PC-3 (cell line): ENCODE measurements at places on chromosomes 16 and 17. TPM values are rescaled to one million over a fixed set of nuclear protein-coding genes. Genes with fewer than 3 reads are reported as not detected.

HMOX2 gene
- 86.9 and 88.1 TPM in 2 replicates for total RNA-seq

HOXB6 gene
- total RNA-seq, result 9.5 and 11.3 TPM in 2 replicates

CD300LB gene
- total RNA-seq, result not detected in 2 replicates

EVPLL gene
- total RNA-seq, result 1.1 and 1.3 TPM in 2 replicates

GALNS gene
- 18.3 and 25.5 TPM in 2 replicates for total RNA-seq

TPSD1 gene
- total RNA-seq, result not detected in 2 replicates

UBFD1 gene
- 69.7 and 85.3 TPM in 2 replicates for total RNA-seq

CDIP1 gene
- total RNA-seq, result 7.1 and 8.7 TPM in 2 replicates

IRF8 gene
- total RNA-seq, result not detected in 2 replicates

PRR15L gene
- 3.8 and 6.0 TPM in 2 replicates for total RNA-seq

- peak; percentile 63 for DNase-seq
Measured at GRCh38 chr16:72561-73548, at the start of gene RHBDF1. RHBDF1 (minus strand) TSS chr16:72631; CDS start chr16:65015, 7,616 bp downstream.

DNA sequence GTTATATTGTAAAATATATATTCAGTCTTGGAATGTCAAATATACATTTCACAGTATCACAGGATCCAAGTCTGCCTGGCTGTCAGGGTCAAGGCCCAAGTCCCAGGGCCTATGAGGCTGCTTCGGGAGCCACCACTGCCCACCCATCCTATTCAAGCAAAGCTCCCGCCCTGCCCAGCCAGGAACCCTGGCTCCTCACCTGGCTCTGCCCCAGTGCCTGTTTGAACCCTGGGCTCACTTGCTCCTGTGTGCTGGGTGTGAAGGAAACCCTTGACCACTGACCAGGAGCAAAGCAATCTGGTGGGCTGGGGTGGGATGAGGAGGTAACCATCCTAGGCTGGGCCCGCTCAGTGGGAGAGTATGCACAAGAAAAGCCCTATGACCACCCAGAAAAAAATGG is 27.0 kb downstream of the ITGAE start:
- no peak for DNase-seq

DNA sequence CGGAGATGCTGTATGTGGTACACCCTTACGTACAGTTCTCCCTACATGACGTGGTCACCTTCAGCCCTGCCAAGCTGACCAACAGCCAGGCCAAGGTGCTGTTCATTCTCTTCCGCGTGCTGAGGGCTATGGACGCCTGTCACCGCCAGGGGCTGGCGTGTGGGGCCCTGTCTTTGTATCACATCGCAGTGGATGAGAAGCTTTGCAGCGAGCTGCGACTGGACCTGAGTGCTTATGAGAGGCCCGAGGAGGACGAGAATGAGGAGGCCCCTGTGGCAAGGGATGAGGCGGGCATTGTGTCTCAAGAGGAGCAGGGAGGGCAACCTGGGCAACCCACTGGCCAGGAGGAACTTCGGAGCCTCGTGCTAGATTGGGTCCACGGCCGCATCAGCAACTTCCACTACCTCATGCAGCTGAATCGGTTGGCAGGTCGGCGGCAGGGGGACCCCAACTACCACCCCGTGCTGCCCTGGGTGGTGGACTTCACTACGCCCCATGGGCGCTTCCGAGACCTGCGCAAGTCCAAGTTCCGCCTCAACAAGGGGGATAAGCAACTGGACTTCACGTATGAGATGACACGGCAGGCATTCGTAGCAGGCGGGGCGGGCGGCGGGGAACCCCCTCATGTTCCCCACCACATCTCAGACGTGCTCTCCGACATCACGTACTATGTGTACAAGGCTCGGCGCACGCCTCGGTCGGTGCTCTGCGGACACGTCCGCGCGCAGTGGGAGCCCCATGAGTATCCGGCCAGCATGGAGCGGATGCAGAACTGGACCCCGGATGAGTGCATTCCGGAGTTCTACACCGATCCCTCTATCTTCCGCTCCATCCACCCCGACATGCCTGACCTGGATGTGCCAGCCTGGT is 1.4 kb downstream of the WDR81 start:
- no peak for DNase-seq

DNA sequence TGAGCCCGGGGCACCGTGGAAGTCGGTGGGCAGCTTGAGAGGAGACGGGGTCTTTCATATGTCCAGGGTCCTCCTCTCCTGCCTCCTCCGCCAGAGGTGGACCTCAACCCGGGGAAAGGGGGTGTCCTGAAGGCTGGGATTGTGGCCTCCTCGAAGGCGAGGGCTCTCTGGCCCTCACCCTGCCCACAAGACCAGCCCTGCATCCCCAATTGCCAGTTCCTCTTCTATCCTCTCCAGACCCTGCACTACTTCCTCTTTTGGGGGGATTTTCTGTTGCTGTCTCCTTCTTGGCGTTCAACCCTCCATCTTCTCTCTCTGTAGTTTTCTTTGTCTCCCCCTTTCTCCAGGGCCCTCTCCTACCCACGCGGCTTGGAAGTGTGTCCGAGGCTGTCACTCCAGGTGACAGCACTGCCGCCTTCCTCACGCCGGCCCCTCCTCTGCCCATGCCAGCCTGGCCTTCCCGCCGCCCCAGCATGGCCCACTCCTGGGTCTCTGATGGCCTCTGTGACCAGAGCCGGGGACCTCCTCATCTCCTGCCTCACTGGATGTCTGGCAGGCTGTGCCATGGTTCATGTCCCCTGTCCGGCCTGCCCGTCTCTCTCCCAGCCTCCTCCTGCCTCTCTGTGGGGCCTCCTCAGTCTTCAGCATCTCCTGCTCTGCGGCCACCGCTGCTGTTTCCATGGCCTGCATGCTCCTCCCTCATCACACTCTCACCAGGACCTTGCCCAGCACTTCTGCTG is 2.4 kb upstream of the ITGAX start:
- no peak for DNase-seq

- DNase-seq, result no peak
Measured at GRCh38 chr17:15909481-15909991, 35.4 kb upstream of the ADORA2B start.

DNA sequence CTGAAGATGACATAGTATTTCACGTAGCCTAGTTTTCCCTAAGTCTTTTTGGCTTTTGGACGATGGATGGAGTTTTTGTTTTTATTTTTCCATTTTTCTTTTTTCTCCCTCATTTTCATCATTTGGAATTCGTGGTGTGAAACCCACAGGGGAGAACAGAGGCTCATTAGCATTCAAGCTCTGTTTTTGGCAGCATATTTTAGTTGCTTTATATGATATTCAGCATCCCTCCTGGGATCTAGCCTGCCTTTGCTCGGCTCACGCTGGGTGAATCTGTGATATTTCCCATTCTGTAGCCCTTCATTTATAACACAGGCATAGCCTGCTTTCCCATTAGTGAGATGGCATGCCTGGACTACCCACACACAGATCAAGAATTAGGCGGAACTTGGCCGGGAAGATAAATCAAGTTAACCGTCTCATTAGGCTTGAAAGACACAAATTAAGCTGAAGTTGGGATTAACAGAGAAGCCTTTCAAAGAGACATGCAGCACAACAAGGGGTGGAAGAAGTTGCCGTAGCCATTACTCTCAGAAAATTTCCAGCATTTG is 20.1 kb upstream of the CLEC19A start:
- DNase-seq, result no peak

GRCh38 chr17:27446569-27447301 is 9.5 kb upstream of the KSR1 start:
- DNase-seq, result peak; percentile 84

DNA sequence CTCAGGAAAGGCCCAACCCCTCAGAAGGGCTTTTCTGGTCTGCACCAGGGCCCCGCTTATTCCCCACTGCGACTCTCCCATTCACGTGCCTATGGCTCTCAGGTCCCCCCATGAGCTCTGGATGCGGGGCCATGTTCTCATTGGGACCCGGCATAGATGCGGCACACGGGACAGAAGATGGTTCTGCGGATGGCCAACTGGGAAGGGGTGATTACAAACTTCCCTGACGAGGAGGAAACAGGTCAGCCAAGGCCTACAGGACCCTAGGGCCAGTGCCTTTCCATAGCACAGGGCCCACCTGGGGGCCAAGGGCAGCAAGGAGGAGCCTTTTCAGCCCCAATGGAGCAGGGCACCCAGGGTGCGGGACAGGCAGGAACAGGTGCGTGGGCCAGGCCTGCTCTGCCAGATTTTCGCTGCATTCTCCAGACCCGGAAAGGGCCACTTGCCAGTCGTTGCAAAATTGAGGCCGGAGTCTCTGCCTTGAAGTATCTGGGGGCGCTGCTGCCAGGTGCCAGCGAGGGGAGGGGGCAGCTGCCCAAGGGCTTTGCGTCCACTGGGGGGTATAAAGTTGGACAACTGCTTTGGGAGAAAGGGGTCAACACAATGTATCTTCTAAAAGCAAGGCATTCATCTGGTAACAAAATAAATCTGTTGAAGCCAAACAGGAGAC is 20.5 kb downstream of the SLC7A5 start:
- no peak for DNase-seq

- DNase-seq, result no peak
Measured at GRCh38 chr16:78619811-78620210, 520.4 kb downstream of the WWOX start.

DNA sequence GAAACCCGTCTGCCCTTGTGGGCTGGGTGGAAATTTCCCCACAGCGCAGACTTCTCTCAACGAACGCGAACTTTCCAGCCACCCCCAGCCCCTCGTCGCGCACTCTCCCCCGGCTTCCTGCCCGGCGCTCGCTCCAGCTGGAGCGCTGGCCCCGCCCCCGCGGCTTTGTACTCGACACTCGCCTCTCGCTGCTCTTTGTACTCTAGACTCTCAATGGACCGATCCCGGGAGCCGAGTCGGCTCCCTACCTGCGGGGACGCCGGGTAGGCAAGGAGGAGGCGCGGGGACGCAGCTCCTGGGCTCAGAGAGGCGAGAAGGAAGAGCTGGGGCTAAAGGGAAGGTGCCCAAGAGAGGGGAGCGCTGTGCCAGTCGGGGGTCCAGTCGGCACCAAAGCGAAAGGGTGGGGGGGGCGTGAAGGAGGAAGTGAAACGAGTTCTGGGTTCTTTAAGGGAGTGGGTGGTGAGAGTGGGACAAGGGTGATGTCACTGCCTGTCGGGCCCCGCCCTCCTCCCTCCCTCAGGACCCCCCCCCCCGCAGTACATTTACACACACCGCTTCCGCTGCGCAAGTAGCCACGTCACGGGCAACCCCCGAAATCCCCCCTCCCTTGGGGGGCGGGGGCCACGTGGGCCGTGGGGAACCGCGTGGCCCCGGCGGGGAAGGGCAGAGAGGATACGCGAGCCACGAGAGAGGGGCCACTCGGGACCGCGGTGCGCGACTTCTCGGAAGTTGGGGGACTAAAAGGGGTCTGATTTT is 9.7 kb downstream of the KDM6B start:
- DNase-seq, result peak; percentile 72

- DNase-seq, result no peak
Measured at GRCh38 chr16:1615761-1616160, 3.6 kb downstream of the CRAMP1 start.

- DNase-seq, result no peak
Measured at GRCh38 chr17:9192010-9192409, 170.7 kb downstream of the NTN1 start.

DNA sequence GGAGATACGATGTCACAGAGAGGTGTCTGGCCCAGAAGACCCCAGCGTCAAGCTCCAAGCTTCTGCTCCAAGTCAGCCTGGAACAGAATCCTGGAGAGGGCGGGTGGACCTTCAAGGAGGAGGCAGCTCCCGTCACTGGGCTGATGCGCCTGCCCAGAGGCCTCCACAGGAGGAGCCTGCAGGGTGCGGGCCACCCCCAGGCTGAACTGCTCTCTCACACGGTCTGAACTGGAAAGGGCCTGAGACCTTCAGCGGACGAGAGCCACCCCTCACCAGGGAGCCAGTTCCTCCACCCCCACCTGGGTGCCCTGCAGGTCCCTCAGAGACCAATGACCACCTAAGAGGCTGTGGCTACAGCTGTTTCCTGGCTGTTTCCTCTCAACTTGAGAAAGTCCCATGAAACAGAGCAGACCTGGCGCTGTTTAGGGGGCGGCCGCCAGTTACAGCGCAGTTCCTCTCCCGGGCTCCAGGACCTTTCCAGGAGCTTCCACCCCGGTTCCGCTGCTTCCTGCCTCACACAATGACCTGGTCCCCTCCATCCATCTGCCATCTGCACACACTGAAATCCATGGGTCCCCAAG is 36.0 kb upstream of the KLHDC4 start:
- no peak for DNase-seq

DNA sequence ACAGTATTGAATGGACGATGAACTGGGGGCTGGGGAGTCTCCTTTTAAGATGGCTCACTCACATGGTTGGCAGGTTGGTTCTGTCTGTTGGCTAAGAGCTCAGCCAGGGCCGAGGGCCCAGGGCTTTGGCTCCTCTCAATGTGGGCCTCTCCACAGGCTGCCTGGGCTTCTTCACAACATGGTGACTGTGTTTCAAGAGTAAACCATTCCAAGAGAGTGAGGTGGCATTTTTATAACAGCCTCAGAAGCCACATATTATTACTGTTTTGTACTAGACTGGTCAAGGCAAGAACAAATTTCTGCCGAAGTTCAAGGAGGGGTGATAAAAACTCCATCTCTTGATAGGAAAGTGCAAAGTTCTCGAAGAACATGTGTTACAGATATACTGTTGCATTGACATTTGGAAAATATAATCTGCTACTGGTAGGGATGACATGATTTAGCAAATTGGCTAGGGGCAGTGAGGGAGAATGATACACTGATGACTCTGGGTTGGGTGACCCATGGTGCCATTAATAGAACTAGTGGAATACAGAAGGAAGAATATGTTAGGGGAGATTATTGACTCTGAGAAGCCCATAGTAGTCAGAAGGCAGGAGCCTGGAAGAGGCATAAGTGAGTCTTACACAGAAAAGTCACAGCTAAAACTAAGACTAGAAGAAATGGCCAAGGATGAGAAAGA is 13.7 kb downstream of the KRABD2 start:
- no peak for DNase-seq

DNA sequence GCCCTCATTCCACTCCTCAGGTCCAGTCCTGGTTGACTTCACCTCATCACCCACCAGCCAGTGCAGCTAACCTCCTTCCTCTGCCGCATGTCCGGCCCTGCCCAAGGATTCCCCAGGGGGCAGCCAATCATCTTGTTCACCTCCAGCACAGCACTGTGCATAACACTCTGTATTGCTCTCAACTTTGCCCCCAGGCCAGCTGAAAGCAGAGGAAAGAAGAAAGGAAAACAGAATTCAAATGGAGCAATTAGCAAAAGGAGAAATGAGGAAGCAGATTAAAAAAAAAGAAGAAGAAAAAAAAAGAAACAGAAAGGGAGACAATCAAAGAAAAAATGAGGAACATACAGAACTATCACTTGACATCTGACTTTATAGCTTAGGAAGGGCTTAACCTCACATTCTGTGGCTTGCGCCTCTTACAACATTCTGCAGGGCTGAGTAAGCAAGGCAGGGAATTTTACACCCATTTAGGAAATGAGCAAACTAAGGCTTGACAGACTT is 26.1 kb downstream of the GAS7 start:
- DNase-seq, result no peak

GRCh38 chr16:85202631-85203461 is 90.6 kb upstream of the CIBAR2 start:
- DNase-seq, result no peak

GRCh38 chr17:27354051-27354490 is 60.2 kb downstream of the WSB1 start:
- DNase-seq, result no peak

- DNase-seq, result no peak
Measured at GRCh38 chr17:28113269-28113668, 70.8 kb downstream of the NLK start.
